ENCODE measurements at places on chromosomes 5 and 9.

- DNase-seq: no peak
Observed at GRCh38 chr5:133266527-133266878, 214.7 kb downstream of the HSPA4 start.

GRCh38 chr9:126131066-126132010 is 195.3 kb upstream of the MVB12B start:
- no peak for DNase-seq

- DNase-seq: no peak
Observed at GRCh38 chr5:127486471-127486870, 31.0 kb upstream of the PRRC1 start.

DNA sequence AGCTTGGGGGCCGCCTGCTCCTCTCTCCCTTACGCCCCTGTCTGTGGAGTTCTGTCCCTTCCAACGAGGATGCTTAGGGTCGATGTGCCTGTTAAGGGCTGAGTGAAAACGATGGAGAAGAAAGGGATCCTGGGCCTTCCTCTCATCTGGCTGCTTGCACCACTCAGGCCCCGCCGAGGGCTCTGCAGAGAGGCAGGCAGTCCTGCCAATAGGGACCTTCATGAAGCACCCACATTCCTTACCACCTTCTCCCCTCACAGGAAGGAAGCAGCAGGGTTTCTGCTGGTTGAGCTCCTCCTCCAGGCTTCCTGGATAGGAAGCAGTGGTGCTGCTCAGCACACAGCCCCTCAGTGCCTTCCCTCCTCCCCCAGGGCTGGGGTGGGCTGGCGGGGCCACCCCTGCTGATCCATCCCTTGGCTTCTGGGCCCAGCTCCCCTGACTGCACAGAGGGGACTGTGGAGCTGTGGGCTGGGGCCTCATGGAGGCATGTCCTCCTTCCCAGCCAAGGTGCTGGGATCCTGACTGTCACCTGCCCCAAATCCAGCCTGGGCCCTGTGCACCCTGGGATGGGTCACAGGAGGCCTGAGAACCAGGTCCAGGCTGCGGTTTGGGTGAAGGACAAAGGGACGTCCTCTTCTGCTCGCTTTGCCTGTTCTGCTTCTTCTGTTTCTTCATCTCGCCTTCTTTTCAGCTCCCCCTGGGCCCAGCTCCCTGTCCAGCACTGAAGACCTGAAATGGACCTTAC is 50.5 kb downstream of the AHRR start:
- no peak for DNase-seq

GRCh38 chr5:92713335-92713743 is 867.7 kb downstream of the NR2F1-AS1 start:
- DNase-seq: no peak

- no peak for DNase-seq
Observed at GRCh38 chr9:33718987-33719386, 76.4 kb upstream of the PRSS3 start.

DNA sequence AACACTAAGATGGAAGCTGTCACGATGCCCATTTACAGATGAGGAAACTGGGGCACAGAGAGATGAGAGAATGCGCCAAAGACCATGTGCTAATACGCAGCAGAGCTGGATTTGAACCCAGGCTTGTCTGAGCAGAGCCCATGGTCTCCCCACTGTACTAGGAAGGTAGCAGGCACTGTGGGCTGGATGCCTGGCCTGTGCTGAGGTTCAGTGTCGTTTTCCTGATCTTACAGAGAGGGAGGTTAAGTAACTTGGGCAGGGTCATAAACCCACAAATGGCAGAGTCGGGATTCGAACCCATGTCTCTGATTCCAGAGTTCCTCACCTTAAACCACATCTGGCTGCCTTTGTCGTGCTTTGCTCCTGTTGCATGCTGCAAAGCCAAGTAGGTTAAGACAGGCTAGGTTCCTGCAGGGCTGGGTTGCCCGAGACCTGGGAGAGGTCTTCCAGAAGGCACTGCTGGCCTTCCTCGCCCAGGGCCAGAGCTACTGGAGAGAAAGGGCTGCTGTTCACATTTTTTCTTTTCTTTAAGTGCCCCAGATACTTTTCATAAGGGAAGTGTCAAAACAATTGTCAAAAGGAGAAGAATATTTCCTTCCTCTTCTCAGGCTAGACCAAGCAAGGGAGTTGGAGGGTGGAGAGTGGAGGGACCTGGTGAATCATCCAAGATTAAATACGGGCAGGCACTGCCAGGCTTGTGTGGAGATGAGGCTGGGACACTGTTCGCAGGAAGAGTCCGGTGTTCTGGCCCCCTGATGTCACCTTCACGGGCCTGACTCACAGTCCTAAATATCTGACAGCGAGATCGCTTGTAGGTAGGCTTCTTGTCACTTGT is 3.2 kb downstream of the NEK6 start:
- no peak for DNase-seq

DNA sequence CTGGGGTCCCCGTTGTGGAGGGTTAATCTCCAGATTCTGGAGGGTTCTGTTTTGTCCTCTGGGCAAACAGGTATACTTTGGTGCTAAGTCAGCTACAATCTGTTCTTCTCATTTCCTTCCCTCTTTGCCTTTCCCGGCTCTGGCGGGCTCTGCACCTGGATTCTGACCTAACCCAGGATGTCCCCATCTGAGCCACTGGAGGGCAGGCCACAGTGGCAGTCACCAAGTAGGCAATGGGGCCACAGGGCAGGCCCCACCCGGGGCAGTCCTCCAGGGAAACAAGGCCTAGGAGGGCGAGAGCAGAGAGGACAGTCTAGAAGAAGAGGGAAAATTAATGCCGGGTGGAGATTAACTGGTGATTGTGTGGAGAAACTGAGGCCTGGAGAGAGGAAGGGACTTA is 40.4 kb upstream of the HRH2 start:
- DNase-seq: no peak

- no peak for DNase-seq
Observed at GRCh38 chr9:136977223-136977622, at the start of gene PTGDS. PTGDS (plus strand) TSS chr9:136977504; CDS start chr9:136977579, 75 bp downstream.

All from brain (organoid and tissue), 16 donors.